ENCODE measurements at places on chromosomes 7 and 10. TPM values are rescaled to one million over a fixed set of nuclear protein-coding genes. Genes with fewer than 3 reads are reported as not detected.

GRCh38 chr7:107233-107632 is 85.1 kb upstream of the FAM20C start:
- no peak for DNase-seq
- no peak overlapping the region for H3K27ac ChIP-seq
- no peak overlapping the region for H3K4me3 ChIP-seq
- no peaks in the 10 kb centered on the region for H3K36me3 ChIP-seq
- peaks cover 5% of the 10 kb centered on the region for H3K27me3 ChIP-seq
- no peaks in the 10 kb centered on the region for H3K4me1 ChIP-seq

The AASS gene
- total RNA-seq, result 0.31 TPM

DNA sequence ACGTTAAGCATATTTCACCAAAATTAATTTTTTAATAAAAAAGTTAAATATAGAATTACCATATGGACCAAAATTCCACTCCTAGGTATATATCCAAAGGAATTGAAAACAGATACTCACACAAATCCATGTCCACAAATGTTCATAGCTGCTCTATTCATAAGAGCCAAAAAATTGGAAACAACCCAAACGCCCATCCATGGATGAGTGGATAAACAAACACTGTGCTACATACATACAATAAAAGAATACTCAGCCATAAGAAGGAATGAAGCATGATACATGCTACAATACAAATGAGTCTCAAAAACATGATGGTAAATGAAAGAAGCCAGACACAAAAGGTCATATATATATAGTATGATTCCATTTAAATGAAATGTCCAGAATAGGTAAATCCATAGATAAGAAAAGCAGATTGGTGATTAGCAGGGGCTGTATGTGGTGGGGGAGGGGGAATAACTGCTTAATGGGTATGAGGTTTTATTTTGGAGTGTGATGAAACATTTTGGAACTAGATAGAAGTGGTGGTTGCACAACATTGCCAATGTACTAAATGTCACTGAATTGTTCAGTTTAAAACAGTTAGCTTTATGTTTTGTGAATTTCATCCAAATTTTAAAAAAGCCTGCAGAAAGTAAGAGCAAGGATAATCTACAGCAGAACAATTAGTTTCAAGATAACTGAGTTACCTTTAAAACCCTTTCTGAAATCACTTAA is 101.2 kb upstream of the EFCAB10 start:
- no peaks in the 10 kb centered on the region for H3K4me1 ChIP-seq
- H3K27me3 ChIP-seq, result no peaks in the 10 kb centered on the region
- H3K36me3 ChIP-seq, result no peaks in the 10 kb centered on the region
- no peak for DNase-seq
- H3K4me3 ChIP-seq, result no peak overlapping the region
- H3K27ac ChIP-seq, result no peak overlapping the region

The STAM gene
- total RNA-seq, result 18.9 TPM

- H3K36me3 ChIP-seq, result no peaks in the 10 kb centered on the region
- H3K4me1 ChIP-seq, result 0 out of 2 replicates have a peak, but pooled peaks cover 4% of the 10 kb centered on the region
- no peak overlapping the region for H3K27ac ChIP-seq
- DNase-seq, result no peak
Measured at GRCh38 chr10:3350617-3351258, 178.2 kb upstream of the PITRM1 start.

GRCh38 chr7:106313456-106313901 is 28.7 kb upstream of the NAMPT start:
- H3K27ac ChIP-seq, result no peak overlapping the region
- H3K4me3 ChIP-seq, result no peak overlapping the region

DNA sequence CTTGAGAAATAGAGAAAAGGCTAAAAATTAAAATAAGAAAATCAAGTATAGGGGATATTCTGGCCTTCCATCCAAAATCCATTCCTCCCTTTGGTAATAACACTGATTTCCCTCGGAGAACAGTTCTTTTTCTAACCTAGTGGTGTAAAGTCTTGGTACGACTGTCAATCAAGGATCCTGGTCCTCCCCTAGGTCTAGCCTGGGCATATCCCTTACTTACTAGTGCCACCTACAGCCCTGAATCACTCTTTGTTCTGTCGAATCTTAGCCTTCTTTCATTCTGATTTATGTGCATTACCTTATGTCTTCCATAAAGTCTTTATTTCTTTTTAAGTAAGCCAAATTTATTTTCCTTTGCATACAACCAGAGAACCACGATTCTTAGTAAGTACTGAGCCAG is 298.7 kb upstream of the LRRTM3 start:
- no peak overlapping the region for H3K27ac ChIP-seq
- DNase-seq, result peak; percentile 15
- no peak overlapping the region for H3K4me3 ChIP-seq
- no peaks in the 10 kb centered on the region for H3K4me1 ChIP-seq
- H3K27me3 ChIP-seq, result no peaks in the 10 kb centered on the region

DNA sequence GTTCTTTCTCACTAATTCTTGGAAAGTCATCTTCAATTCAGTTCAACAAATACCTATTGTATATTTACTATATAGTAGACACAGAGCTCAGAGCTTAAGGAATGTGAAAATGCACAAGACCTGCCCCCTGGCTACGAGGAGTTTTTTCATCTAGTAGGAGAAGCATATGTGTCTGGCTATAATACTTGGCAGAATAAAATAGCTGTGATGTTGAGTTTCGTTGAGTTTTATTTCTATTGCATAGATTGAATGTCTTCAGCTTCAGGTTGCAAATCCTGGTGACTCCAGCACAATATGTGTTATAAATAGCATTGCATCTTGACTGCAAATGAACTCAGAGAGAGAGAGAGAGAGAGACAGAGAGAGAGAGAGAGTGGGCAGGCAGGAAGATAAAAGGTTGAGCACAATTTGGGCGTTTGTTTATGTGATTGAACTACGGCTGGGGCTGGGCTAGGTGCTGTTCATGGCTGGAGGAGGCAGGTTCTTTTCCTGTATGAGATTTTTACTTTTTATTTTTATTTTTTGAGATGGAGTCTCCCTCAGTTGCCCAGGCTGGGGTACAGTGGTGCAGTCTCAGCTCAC is 229.6 kb downstream of the GALNT17 start:
- H3K4me1 ChIP-seq, result no peaks in the 10 kb centered on the region
- H3K27me3 ChIP-seq, result no peaks in the 10 kb centered on the region
- DNase-seq, result no peak
- no peak overlapping the region for H3K27ac ChIP-seq

DNA sequence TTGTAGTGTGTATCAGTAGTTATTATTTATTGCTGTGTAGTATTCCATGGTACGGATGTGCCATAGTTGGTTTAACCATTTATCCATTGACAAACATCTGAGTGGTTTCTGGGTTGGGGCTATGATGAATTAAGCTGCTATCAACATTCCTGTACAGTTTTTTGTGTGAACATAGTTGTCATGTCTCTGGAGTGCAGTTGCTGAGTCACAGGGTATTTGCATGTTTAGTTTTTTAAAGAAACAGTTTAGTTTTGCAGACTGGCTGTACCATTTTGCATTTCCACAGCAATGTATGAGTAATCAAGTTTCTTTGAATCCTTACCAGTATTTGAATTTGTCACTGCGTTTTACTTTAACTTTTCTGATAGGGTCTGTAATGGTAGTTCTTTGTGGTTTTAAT is 516.7 kb upstream of the CELF2 start:
- H3K36me3 ChIP-seq, result no peaks in the 10 kb centered on the region
- no peak overlapping the region for H3K4me3 ChIP-seq
- H3K27ac ChIP-seq, result no peak overlapping the region
- DNase-seq, result no peak

- no peak overlapping the region for H3K4me3 ChIP-seq
- H3K27ac ChIP-seq, result no peak overlapping the region
- H3K36me3 ChIP-seq, result peaks cover 15% of the 10 kb centered on the region
- no peaks in the 10 kb centered on the region for H3K4me1 ChIP-seq
- H3K27me3 ChIP-seq, result no peaks in the 10 kb centered on the region
Measured at GRCh38 chr7:65955718-65956117, 26.3 kb downstream of the GUSB start.

GRCh38 chr7:143193880-143194279 is 10.7 kb downstream of the TAS2R39 start:
- no peak overlapping the region for H3K4me3 ChIP-seq
- H3K36me3 ChIP-seq, result no peaks in the 10 kb centered on the region
- no peak for DNase-seq
- H3K27me3 ChIP-seq, result no peaks in the 10 kb centered on the region
- no peaks in the 10 kb centered on the region for H3K4me1 ChIP-seq

DNA sequence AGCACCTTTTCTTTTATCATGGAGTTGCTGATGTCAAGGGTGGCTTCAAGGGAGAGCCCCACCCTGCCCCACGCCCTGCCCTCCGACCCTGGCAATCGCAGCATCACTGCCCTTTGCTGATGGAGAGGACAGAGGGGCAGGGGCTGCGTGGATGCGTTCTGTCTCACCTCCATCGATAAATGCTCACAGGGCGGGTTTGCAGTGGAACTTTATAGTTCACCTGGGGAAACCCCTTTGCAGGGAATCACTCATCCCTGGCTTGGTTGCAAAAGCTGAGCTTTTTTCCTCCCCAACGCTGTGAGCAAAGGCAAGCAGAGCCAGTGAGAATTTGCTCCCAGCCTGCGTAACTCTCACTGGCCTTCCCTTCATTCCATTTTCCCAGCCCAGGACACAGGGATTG is 176.8 kb downstream of the WDR37 start:
- no peak overlapping the region for H3K4me3 ChIP-seq
- H3K27me3 ChIP-seq, result no peaks in the 10 kb centered on the region
- no peaks in the 10 kb centered on the region for H3K4me1 ChIP-seq
- H3K27ac ChIP-seq, result no peak overlapping the region

DNA sequence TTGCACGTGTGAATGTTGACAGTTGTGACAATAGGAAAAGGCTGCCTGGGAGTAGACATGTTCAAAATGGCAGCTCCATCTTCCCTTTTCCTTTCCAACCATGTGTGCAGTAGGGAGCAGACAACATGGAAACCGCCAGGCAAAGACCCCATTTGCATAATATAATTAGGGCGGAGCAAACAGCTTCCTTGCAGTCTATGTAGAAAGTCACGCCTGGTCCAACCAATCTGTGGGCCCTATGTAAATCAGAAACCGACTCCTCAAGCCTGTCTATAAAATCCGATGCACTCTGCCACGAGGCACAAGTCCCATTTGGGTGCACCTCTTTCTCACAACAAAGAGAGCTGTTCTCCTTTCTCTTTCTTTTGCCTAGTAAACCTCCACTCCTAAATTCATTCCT is 19.6 kb downstream of the NEBL start:
- no peak overlapping the region for H3K27ac ChIP-seq
- DNase-seq, result no peak
- no peak overlapping the region for H3K4me3 ChIP-seq
- no peaks in the 10 kb centered on the region for H3K36me3 ChIP-seq
- no peaks in the 10 kb centered on the region for H3K27me3 ChIP-seq

DNA sequence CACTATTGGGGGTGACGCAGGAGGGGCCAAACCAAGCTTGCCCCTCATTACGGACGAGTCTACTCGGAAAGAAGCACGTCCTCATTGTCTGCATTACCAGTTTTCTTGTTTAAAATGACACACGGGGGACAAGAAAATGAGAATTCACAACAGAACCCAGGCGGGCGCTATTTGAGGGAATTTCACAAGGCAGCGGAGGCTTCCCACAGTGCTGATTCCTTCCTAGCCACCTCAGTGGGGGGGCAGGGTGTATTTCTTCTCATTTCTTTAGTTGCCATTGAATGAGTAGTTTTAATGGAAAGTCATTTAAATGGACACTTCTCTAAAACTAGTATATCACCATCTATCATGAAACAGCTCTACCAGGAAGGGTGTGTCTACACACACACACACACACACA is 42.9 kb downstream of the NRAP start:
- H3K4me3 ChIP-seq, result no peak overlapping the region
- H3K36me3 ChIP-seq, result no peaks in the 10 kb centered on the region
- no peak overlapping the region for H3K27ac ChIP-seq
- H3K27me3 ChIP-seq, result peaks cover 62% of the 10 kb centered on the region

The PTPRZ1 gene
- total RNA-seq, result 0.05 TPM

GRCh38 chr7:42469341-42469740 is 232.3 kb upstream of the GLI3 start:
- no peaks in the 10 kb centered on the region for H3K4me1 ChIP-seq
- H3K27ac ChIP-seq, result no peak overlapping the region
- no peak overlapping the region for H3K4me3 ChIP-seq
- no peaks in the 10 kb centered on the region for H3K36me3 ChIP-seq
- no peaks in the 10 kb centered on the region for H3K27me3 ChIP-seq

The CCDC172 gene
- not detected for total RNA-seq

DNA sequence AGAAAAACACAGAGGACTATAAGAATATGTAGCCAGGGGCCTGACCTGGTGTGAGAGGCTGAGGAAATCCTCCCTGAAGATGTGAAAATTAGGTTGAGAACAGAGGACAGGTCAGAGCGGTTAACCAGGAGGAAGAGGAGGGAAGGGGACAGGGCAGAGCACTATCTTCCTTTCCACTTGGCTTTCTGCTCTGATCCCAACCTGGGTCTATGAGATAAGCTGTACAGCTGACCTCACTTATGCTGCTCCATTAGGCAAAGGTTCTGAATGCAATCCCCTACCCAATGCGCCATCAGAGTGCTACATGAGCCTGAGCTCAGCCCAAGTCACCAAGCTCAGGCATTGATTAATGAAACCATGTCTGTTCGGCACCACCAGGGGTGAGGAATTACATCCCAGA is 10.5 kb downstream of the LIPA start:
- no peak for DNase-seq
- peaks cover 9% of the 10 kb centered on the region for H3K36me3 ChIP-seq
- no peak overlapping the region for H3K4me3 ChIP-seq
- H3K27me3 ChIP-seq, result no peaks in the 10 kb centered on the region

DNA sequence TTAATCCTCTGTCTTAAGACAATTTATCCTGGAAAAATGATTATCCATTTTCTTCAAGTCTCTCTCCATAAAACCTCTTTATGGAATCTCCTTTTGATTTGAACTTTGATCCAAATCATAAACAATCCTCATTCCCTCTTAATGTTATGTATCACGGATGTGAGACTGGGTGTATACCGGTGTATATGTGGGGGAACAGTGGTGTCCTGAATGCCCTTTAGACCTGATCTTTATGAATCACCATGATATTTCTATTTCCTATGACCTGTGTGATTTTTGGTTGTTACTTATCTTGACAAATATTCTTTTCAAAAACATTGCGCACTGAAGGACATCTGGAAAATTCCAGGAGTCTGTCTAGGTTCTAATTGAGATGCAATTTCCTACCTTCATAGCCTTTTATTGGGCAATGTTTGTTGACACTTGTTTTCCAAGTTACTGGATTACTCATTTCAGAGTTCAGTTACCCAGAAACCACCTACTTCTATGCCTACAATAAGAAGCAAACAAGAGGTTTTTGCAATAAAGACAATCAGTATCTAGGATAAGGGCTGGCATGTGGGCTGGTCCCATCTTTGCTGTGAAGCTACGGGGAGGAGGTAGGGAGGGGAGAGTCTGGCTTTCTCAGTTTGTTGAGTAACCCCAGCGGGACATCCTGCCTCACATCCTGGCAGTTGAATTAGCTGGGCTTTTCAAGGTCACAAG is 190.4 kb downstream of the CTTNBP2 start:
- H3K4me1 ChIP-seq, result no peaks in the 10 kb centered on the region
- H3K27ac ChIP-seq, result no peak overlapping the region
- peaks cover 5% of the 10 kb centered on the region for H3K27me3 ChIP-seq
- H3K4me3 ChIP-seq, result no peak overlapping the region

All from Panc1 (cell line).